ENCODE measurements at places on chromosomes 2 and 18.

- no peak for DNase-seq
Observed at GRCh38 chr18:9330419-9330818, 4.2 kb upstream of the TWSG1 start.

GRCh38 chr2:186912979-186913378 is 64.0 kb upstream of the ZSWIM2 start:
- no peak for DNase-seq

GRCh38 chr2:177818412-177818811 is 254.2 kb downstream of the PDE11A start:
- no peak for DNase-seq

GRCh38 chr2:86015699-86016098 is 90.0 kb downstream of the POLR1A start:
- no peak for DNase-seq

GRCh38 chr2:20578895-20579825 is 71.7 kb downstream of the HS1BP3 start:
- DNase-seq, result no peak

DNA sequence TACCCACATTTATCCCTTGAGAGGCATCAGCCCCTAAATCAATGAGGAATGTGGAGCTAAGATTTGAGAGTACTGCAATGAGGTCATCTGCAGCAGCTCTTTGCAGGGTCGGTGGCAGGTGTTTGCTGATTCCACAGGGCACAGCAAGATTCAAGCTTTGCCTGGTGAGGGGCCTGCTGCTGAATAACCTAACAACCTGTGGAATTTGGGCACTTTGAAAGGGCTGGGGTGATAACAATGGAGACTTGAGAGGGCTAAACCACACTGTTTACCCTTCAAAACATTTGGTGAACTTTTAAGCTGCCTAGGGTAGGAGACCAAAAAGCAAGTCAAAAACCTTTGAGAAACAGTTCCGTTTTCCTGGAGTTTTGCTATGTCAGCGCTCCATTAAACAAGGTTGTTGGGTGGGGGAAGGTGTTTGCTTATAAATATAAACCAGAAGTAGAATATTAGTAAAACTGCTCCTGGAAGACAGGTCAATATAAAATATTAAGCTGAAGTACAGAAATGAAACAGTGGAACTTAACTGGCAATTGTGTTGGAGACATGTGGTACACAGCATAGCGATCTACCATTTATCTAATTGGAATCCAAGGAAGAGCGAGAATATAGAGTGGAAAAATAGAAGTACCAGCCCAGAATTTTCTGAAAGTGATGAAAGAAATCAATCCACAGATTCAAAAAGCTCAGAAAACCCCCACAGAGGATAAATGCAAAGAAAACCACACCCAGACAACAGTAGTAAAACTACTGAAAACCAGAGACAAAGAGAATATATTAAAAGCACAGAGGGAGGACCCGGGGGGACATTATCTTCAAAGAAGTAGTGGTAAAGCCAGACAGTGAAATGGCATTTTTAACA is 15.7 kb downstream of the COPS8 start:
- no peak for DNase-seq

DNA sequence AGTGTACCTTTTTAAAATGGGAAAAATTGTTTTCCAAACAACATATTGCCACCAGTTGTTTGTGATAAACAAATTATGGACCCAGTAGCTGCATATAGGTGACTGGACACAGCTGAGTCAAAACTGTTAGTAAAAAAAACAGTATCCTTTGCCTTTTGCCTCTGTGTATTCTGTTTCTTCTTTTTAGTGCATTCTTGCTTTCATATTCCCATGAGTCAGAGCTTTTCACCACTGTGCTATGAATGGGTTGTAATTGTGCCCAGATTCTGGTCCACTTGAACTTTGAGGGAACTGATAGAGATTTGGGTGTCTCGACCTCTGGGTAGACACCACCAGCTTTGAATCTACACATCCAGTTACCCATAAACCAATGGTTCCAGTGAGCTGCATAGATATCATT is 1441.9 kb upstream of the ZEB2 start:
- DNase-seq, result no peak

- DNase-seq, result peak; percentile 53
Observed at GRCh38 chr18:65753520-65753919, 2.7 kb downstream of the CDH7 start.

DNA sequence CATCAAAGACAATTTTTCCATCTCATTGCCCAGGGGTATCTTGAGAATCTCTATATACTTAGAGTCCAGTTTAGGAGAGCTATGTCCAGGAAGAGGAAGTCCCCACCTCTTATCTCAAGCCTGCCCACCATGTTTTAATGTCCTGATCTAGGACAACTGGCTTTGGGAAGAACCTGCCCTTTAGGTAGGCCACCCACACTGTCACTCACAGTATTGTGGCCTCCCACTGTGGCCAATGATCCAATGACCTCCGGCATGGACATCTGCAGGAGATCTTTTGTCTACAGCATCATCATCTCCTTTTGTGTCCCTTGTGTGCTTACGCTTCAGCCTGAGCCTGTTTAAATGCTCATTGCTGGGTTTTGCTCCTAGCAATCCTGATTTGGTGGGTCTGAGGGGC is 77.4 kb downstream of the SLC4A3 start:
- DNase-seq, result no peak

DNA sequence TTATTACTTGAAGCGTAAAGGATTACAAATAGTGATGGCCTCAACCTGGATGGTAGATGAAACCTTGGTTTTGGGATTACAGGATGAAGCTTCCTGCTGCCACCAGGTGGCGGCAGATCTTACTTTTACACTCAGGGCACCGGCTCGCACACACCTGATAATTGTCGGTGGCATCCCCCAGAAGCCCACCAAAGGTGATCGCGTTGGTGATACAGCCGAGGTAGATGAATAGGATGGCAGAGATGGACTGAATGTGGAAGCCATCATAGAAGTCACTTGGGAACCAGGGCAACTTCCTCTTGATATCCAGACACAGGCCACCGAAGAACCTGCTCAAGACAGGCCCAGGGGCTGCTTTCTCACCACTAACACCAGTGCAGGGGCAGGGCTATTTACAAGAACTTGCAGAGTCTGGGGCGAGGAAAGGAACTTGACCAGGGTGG is 51.8 kb downstream of the MTHFD2 start:
- DNase-seq, result no peak

DNA sequence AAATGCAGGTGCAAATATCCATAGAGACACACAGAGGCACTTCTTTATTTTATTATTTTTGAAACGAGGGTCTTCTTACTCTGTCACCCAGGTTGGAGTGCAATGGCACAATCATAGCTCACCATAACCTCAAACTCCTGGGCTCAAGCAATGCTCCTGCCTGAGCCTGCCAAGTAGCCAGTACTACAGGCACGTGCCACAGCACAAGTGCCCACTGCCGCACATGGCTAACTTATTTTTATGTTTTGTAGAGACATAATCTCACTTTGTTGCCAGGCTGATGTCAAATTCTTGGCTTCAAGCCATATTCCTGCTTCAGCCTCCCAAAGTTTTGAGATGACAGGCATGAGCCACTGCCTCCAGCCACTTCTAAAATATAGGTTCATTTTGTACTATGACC is 537.6 kb downstream of the THSD7B start:
- DNase-seq, result no peak

DNA sequence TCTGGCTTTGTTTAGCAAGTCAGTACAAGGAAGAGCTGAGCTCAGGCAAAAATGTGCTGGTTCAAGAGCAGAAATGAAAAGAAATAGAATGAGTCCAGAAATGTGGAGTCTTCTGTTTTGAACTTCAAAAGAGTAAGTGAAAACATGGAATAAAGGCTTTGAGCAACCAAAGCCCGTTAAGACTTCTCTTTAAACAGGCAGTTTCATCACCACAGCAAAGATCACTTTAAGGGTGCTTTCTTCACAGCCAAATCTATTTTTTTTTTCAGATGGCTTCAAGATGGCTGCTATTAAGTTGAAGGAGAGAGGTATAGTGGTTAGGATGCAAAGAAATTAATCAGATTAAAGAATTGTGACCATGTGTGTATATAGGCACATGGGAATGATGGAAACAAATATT is 2.0 kb upstream of the CHRNA1 start:
- no peak for DNase-seq

- no peak for DNase-seq
Observed at GRCh38 chr2:239025951-239026461, 178.1 kb downstream of the TWIST2 start.

DNA sequence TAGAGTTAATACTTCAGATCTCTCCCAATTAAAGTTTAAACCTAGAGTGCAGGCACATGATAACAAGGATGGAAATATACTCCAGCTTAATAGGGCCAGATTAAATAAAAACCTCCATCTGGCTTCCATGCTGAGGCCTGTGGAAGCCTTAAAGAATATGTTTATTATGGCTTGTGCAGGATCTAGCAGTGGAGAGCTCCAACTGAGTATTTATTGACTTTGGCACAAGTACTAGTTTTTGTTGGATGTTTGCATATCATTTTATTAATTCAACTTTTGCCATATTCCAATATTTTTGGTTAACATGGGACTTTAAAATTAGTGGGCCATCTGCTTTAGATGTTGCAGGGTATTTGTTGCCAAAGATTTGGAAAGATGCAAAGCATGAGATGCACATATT is 860.4 kb upstream of the SOX11 start:
- peak; percentile 34 for DNase-seq

- no peak for DNase-seq
Observed at GRCh38 chr18:65988972-65989371, 238.2 kb downstream of the CDH7 start.

- no peak for DNase-seq
Observed at GRCh38 chr2:11543337-11544216, 9.7 kb downstream of the GREB1 start.

GRCh38 chr2:198440833-198441232 is 636.4 kb downstream of the PLCL1 start:
- DNase-seq, result no peak

GRCh38 chr2:32946314-32947075 is at the start of gene LTBP1:
Gene LTBP1, plus strand, starts transcription at chr2:32946953. Its CDS starts 372 bp downstream, at chr2:32947325.
- DNase-seq, result no peak

- no peak for DNase-seq
Observed at GRCh38 chr2:160257743-160258491, 57.8 kb upstream of the ITGB6 start.

- no peak for DNase-seq
Observed at GRCh38 chr2:21427606-21428005, 303.8 kb downstream of the TDRD15 start.

GRCh38 chr18:48835119-48835518 is 115.6 kb downstream of the SMAD7 start:
- DNase-seq, result no peak

- no peak for DNase-seq
Observed at GRCh38 chr2:66566726-66567399, 131.9 kb downstream of the MEIS1 start.

DNA sequence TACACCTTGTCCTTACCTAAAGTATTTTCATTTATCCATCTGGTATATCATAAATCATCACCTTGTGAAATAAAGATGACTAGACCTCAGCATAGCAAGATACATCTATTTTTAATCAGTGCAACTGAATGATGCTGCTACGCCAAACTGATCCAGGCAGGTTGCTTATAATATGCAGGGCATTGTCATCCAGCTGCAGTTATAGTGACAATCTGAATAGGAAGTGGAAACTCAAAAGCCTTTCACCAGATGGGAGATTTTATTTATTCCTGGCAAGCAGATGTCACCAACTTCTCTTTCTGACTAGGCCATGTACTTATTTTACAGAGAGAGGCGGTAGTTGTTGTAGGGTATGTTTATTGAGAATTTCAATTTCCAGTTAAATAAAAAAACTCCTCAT is 747.3 kb downstream of the ADCYAP1 start:
- DNase-seq, result no peak

GRCh38 chr2:177886824-177887223 is 185.8 kb downstream of the PDE11A start:
- DNase-seq, result no peak

DNA sequence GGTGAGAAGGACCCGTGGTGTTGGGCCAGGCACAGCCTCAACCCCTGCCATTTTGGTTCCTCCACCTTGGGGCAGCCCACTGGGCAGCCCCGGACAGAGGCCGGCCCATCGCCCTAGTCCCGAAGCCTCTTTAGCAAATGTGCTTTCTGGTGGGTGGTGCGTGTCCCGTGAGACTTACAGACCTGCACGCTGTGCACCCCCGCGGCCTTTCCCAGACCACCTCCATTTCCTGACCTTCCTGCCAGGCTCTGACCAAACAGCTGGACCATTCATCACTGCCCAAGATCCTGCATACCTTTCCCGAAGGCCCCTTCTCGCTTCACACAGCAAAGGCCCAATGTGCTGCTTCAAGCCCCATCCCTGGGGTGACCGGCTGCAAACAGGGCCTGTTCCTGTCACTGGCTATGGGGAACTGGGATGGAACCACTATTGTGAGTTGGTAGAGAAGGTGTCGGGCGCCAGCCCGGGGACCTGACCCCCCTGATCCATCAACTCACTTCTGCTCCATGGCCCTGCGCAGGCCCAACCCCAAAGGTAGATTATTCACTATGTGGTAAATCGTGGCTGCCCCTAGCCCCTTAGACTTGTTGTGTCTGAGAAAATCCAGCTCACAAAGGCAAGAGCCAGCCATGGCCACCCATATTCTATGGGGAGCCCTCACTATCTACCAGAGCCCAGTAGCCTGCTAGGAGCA is 341.0 kb downstream of the EIPR1 start:
- DNase-seq, result no peak

DNA sequence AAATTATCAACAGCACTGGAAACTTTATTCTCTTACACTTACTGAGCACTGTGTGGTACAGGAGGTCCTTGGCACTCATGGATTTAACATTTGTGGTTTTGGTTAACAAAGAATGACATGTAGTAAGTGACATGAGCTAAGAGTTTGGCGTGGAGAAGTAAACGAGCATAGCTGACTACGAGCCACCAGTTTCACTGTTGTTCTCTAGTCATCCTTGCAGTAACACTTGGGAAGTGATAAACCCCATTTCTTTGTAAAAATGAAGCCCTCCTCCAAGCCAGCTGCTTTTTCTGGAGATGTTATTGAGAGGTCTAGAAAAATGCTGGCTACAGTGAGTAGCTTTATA is 32.7 kb downstream of the QPCT start:
- DNase-seq, result no peak

- no peak for DNase-seq
Observed at GRCh38 chr18:60277855-60278480, 94.6 kb downstream of the MC4R start.

DNA sequence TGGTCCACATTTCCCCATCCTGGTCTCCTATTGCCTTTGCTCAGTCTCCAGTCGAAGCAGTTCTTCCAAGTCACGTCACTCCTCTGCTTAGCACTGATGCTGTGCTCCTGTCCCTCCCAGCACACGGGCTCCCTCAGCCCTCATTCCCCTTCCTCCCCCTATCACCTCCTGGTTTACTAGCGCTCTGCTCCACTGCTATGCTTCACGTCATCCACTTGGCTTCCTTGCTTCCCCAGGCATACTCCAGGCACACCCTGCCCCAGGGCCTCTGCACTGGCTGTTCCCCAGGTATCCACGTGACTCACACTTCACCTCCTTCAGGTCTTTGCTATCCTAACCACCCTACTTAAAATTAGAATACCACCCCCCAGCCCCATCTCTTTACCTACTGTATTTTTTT is 269.3 kb downstream of the GLI2 start:
- no peak for DNase-seq

All from LNCaP clone FGC (cell line).